ENCODE measurements at places on chromosomes 3 and 15.

- DNase-seq = no peak
Observed at GRCh38 chr15:82043130-82043673, 2.6 kb downstream of the MEX3B start.

- DNase-seq = no peak
Observed at GRCh38 chr15:57455929-57456328, 79.6 kb downstream of the CGNL1 start.

GRCh38 chr3:139652561-139652960 lies 25.2 kb downstream of the NMNAT3 start:
- DNase-seq = no peak

DNA sequence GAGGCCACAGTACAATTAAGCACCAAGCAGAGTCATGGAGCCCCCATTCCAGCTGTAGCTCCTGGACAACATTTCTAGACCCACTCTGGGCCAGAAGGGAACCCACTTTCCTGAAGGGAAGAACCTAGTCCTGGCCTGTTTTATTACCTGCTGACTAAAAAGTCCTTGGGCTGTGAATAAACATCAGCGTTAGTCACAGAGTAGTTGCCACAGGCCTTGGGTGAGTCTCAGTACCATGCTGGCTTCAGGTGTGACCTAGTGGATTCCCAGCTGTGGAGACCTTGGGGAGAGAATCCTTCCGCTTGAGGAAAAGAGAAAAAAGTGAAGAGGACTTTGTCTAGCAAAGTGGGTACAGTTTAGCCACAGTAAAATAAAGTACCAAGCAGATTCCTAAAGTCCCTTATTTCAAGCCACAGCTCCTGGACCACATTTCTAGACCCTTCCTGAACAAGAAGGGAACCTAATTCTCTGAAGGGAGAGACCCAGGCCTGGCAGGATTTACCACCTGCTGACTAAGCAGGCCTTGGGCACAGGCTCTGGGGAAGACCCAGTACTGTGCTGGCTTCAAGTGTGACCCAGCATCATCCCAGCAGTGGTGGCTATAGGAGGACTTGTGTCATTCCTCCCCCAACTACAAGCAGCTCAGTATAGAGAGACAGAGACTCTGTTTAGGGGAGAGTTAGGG lies 118.3 kb upstream of the KCNH8 start:
- DNase-seq = no peak

DNA sequence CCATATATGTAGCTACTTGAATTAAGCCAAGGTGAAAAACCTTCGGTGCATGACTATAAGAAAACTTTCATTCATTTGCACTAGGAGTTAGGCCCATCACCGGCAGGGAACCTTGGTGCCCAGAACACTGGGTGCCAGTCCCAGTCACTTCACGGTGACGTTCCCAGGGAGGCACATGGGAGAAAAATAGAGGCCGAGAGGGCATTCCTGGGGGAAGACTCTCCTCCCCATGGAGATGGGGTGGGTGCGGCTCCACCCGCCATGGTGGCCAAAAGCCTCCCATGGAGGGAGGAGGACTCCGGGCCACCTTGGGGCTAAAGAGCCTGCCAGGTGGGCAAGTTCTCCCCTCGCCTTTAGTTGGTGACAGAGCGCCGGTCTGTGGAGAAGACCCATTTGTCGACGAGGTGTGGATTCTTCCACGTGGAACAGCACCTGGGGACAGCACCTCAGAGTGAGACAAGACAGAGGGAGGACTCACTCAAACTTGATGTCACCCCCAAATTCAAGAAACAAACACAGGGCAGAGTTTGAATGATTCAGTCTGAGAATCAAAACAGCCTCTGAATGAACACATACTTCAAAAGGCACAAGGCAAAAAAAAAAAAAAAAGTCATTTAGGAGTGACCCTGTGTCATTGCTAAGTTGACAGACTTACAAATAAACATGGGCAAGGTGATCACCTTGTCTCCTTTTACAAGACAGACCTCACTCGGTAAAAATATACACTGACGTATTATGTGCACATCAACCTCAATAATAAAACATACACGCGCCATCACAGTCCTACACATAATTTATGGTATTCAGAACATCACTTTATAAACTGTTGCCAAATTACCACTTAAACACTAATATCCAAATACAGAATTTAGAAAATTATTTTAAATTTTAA lies 38.6 kb downstream of the ZXDC start:
- DNase-seq = no peak

DNA sequence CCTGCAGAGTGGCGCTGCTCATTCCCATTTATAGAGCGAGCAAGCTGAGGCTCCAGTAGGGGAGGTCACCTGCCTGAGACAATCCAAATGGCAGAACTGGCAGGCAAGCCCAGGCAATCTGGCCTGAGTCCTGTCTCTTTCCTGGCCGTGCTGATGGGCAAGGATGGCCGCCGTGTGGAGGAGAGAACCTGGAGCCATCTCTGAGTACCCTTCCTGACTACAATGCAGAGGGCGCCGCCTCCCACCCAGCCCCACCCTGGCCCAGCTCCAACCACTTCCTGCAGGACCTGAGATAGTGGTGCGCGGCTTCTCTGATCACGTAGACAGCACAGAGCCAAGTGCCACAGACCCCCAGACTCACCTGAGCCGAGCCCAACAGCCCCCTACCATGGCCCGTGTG lies 7.0 kb downstream of the TLR9 start:
- no peak for DNase-seq

- DNase-seq = no peak
Observed at GRCh38 chr3:127041264-127041820, 58.4 kb downstream of the PLXNA1 start.

GRCh38 chr3:15092686-15093085 lies 6.3 kb downstream of the RBSN start:
- no peak for DNase-seq

DNA sequence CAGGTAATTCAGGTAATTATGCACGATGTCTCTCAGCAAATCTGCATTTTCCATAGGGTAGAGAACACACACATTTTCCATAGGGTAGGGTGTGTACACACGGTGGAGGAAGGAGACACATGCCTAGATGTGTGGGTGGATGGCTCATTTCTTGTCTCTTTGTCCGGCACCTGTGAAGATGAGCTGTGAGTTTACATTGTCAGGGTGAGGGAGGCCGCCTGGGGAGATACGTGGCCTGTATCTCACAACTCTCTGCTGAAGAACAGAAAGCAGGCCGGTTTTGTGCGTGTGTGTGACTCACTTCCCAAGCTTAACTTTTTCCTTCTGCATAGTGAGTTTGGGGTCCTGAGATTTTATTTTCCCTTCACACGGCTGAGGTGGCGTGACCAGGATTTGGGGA lies 60.3 kb downstream of the SLC6A6 start:
- DNase-seq = no peak

DNA sequence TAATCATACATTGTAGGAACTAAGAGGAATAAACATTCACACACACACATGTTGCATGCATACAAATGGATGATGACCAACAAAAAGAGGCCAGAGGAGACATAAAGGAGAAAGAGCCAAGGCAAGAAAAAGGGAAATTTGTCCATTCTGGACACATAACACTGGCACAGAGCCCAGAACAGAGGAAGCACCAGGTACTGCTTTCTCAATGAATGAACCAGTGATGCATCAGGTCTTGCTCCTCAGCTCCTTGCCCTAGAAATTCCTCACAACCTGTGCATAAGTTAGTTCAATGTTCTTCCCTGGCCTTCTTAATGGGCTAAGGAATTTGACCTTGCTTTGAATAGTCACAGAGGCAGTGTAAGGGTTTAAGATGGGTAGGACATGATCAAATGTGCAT lies 270.3 kb downstream of the ERC2 start:
- no peak for DNase-seq

GRCh38 chr3:172317984-172318383 lies 130.3 kb downstream of the GHSR start:
- DNase-seq = no peak

- DNase-seq = no peak
Observed at GRCh38 chr3:98329392-98330124, 24.1 kb upstream of the OR5K4 start.

- DNase-seq = no peak
Observed at GRCh38 chr3:81823882-81824395, 62.5 kb upstream of the GBE1 start.

DNA sequence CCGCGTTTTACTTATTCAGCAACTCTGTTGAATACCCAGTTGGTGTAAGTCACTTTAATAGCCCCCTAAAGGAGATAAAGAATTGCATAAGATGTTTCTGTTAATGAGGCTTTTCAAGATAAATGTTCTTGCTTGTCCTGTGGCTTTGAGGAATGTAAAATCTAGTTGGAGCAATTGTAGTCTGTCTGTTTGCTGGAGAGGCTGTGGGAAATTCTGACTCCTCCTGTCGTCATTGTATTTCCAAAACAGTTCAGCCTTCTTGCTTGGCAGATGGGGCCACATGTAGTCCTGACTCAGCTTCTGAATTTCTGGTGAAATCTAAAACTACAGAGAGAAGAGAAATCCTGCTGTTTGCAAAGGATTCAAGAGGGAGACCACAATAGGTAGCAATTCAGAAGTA lies 114.4 kb downstream of the RYR3 start:
- DNase-seq = no peak

- DNase-seq = no peak
Observed at GRCh38 chr3:194369522-194370279, at the start of gene LRRC15. Gene LRRC15, minus strand, starts transcription at chr3:194369743. Its CDS starts 8,700 bp downstream, at chr3:194361043.

- no peak for DNase-seq
Observed at GRCh38 chr3:16759227-16759903, 125.4 kb upstream of the PLCL2 start.

- DNase-seq = no peak
Observed at GRCh38 chr3:125512135-125512920, 7.7 kb downstream of the SNX4 start.

DNA sequence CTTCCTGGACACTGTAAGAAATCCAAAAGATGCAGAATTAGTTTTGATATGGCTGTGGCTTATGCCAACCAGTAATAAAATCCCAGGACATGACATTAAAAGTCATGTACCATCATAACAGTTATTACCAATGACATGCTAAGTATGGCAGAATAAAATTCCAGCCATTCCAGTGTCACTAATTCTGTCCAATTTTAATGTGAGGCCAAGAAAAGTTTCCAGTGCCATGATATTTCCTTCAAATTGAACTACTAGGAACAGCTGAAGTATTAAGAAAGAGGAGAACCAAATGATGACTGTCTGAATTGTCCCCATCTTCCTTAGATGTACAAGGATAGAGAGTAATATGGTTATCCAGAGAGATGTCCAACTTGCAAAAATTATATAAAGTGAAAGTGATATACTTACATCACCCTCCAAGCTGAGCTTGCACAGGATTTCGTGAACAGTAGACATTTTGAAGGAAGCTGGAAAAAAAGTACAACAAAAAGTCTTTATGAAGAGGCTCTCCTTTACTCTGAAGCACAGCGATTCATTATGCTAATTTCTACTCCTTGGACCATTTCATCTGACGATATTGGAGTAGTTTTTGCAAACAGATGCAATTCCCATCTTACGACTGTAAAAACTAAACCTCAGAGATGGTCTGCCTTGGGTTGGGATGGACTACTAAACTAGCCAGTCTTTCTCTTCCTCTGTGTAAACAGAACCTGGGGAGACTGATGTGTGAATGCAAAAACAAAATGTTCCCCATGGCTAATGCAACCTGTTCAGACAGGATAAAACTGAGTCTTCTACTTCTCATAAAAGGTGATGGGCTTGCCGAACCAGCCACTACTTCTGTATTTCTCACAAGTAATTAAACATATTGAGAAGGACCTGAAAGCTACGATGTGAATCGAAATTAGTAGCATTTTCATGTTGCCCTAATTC lies 11.9 kb downstream of the ANXA2 start:
- no peak for DNase-seq

GRCh38 chr3:155078711-155079467 lies 1.2 kb upstream of the MME start:
- DNase-seq = no peak

DNA sequence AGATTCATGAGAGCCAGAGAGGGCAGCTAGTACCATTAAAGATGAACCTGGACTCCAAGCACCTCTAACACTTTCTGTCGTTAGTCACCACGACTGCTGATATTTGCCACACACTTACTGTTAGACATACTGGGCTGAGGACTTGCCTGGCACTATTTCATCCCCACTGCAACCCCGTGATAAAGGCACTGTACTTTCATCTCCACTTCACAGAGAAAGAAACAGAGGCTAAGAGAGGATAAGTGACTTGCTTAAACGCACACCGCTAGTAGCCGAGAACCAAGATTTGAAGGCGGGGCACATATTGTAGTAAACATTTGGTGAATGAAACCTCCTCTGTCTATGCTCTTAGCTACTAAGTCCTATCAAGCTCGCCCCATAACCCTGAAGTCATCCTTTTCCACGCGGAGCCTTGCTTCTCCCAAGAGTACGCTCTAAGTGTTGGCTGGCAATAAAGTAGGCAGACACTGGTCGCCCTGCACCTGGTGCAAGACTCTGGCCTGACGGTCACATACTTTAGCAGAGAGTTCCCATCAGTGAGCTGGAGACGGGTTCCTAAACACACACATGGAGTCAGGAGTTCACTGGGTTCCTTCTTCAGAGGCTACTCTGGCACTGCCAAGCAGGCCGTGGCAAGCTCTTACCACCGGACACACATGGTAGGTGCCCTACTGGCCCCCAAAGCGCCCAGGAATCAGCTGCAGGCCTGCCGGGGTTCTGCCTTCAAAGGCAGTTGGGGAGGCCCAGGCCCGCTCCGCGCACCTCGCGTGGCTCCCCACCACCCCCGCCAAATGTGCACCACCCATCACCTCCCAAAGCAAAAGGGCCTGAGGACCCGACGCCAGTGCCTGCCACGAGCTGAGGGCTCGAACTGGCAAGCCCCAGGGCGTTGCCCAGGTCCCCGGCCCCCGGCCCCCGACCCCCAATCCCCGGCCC lies 951 bp downstream of the POMGNT2 start:
- no peak for DNase-seq

- no peak for DNase-seq
Observed at GRCh38 chr3:43862470-43862869, 171.7 kb downstream of the ABHD5 start.

- DNase-seq = no peak
Observed at GRCh38 chr3:129040579-129041300, 19.8 kb upstream of the GP9 start.

DNA sequence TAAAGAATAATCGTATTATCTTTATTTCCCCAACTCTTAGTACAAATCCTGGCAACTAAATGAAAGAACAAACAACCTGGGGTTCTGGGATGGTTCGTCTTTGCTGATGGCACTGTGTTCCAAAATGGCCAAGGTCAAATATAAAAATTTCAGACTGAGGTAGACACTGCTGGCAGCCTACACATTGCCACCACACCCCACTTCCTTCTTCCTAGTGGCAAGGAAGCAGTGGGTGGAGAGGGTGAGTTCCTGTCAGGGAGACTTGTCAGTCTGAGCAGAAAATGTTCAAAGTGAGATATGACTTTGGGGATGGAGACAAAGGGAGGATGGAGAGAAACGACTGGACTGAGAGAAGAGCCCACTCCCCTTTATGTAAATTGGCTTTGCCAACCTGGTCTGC lies 69.6 kb downstream of the LMCD1 start:
- DNase-seq = no peak

GRCh38 chr15:69451951-69452691 lies 497 bp upstream of the RPLP1 start:
- DNase-seq = no peak

GRCh38 chr3:183252973-183253527 lies at the start of gene B3GNT5:
Gene B3GNT5, plus strand, starts transcription at chr3:183253253. Its CDS starts 16,546 bp downstream, at chr3:183269799.
- DNase-seq = peak; percentile 37

- no peak for DNase-seq
Observed at GRCh38 chr3:113136071-113136470, 75.3 kb upstream of the BOC start.
